ENCODE measurements at places on chromosomes 11 and 22.

DNA sequence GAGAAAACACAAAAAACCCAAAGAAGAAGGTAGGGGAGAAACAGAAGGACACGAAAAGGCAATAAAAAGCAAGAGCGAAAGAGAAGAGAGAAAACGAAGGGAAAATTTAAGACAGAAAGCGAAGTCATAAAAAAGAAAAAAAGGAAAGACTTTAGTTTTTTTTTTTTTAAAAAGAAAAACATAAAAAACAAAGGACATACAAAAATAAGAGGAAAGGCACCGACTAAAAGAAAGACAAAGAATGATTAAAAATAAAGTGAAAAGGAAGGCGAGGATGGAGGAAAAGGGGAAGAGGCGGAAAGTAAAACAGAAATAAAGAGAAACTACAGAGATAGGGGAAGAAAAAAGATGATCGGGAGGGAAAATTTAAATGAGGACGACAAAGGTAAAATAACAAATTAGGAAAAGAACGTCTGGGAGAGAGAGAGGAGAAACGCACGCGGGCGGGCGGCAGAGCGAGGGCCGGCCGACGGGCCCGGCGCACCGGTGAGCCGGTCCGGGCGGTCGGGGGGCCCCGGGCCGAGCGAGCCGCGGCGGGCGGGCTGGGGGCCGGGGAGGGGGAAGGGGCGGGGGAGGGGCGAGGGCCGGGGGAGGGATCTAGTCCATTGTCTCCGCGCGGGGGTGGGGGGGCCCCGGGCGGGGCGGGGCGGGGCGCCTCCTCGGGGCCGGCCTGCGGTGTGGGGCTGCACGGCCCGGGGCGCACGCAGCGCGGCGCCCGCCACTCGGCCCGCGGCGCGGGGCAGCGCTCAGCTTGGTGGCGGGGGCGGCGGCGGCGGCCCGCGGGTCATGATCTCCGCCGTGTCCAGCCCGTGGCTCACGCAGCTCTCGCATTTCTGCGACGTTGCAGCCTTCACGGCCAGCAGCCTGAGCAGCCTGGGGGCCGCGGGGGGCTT is at the start of gene TBX1:
TBX1 (plus strand) TSS at position 721 of the 893 bp plus-strand sequence; CDS start at position 787, 66 bp downstream.
- no peak for DNase-seq

GRCh38 chr11:96109331-96110030 is 185.6 kb upstream of the MTMR2 start:
- DNase-seq: no peak

DNA sequence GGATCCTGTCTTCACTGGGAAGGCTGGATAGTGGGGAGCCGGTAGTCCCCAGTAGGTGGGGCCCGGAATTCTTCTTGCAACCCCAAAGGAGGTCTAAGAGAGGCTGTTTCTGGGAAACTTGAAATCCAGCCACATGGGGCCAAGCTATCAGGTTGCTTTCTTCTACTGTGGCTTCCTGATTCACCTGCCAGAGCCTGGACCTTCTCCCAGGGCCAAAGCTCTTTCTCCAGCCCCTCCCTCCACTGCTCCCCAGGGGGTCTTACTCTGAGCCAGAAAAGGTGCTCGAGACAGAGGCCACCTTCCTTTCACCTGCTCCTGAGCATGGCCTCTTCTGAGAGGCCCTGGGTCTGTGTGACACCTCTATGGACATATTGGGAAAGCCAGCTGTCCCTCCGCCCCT is 9.1 kb downstream of the TST start:
- DNase-seq: no peak

GRCh38 chr22:30197389-30197788 is 49.2 kb downstream of the LIF start:
- DNase-seq: no peak

GRCh38 chr11:117064275-117064674 is 34.0 kb downstream of the SIK3 start:
- no peak for DNase-seq

GRCh38 chr11:24234822-24235508 is 261.9 kb upstream of the LUZP2 start:
- no peak for DNase-seq

GRCh38 chr11:69848201-69848600 is 29.0 kb upstream of the FGF3 start:
- no peak for DNase-seq

DNA sequence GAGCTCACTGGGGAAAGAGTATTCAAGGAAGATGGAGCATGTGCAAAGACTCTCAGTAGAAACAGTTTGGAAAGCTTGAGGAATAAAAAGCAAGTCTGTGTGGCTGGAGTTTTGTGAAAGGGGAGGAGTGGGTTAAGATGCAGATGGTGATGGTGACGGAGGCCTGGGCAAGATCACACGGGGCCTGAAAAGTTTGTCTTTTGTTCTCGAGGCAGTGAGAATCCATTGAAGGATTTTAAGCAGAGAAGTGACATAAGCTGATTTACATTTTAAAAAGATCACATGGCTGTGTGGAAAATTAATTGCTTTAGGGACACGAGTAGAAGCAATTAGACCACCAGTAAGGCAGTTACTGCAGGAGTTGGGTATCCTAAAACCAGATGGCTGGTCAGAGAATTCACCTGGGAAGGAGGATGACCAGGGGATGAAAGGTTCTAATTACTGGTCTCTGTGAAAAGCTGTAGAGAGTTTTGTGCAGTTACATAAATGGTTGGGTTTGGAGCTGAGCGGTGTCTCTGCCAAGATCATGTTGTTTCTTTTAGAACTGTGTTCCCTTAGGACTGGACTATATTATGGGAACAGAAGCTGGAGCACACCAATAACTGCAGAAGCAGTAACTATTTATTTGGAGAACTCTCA is 7.1 kb downstream of the RRP8 start:
- DNase-seq: no peak

DNA sequence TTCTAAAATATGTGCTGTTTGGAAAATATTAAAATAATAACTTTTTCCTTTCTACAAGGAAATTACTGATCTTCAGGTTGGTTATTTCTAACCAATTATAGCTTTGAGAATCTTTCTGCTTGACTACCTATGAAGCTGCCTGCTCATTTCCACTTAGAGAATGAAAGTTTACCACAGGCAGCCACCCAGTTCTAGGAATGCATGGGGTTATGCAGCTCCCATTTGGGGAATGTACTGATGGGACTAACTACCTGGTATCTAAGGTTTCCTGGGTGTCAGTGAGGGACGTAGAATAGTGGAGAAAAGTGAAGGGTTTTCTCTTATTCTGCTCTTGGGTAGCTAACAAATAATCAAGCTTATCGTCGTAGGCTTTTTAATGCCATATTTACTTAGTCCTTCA is 73.4 kb downstream of the DEUP1 start:
- no peak for DNase-seq

DNA sequence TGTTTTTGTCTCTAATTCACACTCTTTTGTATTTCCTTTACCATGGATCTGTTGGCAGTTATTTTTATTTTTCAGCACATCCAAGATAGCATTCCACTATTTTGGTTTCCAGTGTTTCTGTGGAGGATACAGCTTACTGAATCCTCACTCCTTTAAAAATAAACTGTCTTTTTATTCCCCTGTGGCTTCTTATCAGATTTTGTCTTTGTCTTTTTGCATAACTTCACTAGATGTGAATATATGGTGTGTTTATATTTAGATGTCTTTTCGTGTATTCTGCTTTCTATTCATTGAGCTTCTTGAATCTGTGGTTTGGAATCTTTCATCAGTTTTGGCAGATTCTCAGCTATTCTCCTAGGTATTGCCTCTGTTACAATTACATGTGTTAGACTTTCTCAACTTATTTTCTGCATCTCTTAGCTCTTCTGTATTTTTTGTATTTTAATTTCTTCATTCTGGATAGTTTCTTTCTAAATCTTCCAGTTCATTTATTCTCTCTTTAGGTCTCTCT is 7.4 kb upstream of the ATXN10 start:
- no peak for DNase-seq

GRCh38 chr11:47516984-47517853 is 35.7 kb downstream of the CELF1 start:
- no peak for DNase-seq

DNA sequence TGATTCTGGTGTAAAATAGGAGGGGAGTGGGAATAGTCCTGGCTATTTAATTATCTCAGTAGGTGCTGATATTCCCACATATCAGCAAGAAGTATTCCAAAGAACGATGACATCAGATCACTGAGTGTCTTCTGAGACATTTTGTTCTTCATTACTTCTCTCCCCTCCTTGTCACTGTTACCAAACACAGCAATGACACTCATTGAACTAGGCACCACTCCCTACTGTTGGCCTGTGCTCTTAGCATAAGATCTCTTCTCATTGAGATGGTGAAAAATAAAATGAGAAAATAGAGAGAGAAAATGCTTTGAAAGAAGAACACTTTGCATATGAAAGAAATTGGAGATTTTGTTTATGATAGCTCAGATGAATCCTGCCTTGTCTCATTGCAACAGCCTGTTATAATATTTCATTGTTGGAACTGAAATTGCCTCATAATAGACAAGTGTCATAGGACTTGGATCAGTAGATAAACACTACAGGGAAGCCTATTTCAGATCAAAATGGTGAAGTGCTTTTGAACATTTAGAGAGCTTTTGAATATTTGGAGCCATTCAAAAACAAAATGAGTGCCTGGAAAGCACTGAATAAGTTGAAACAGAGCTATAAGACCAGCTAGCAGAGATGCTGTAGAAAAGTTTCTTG is 11.3 kb upstream of the ETS1 start:
- DNase-seq: no peak

- no peak for DNase-seq
Observed at GRCh38 chr11:18668131-18668530, 30.4 kb upstream of the TMEM86A start.

- no peak for DNase-seq
Observed at GRCh38 chr11:90774727-90775566, 552.1 kb upstream of the CHORDC1 start.

DNA sequence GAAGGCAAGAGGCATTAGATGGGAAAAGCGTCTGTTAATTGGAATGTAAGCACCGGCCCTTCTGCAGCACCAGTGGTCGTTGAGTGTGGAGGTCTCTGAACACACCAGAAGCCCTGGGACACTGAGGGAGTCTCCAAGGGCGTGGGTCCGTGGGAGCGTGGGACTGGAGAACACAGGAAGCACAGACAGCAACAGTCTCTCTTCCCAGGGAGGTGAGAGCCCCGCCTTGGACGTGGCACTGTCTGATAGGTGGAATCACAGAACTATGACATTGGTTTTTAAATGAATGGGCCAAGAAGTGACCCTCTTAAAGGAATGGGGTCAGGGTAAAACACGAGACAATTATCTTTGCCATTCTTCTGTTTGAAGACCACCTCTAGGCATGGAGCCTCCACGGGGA is 28.1 kb upstream of the BID start:
- DNase-seq: no peak

DNA sequence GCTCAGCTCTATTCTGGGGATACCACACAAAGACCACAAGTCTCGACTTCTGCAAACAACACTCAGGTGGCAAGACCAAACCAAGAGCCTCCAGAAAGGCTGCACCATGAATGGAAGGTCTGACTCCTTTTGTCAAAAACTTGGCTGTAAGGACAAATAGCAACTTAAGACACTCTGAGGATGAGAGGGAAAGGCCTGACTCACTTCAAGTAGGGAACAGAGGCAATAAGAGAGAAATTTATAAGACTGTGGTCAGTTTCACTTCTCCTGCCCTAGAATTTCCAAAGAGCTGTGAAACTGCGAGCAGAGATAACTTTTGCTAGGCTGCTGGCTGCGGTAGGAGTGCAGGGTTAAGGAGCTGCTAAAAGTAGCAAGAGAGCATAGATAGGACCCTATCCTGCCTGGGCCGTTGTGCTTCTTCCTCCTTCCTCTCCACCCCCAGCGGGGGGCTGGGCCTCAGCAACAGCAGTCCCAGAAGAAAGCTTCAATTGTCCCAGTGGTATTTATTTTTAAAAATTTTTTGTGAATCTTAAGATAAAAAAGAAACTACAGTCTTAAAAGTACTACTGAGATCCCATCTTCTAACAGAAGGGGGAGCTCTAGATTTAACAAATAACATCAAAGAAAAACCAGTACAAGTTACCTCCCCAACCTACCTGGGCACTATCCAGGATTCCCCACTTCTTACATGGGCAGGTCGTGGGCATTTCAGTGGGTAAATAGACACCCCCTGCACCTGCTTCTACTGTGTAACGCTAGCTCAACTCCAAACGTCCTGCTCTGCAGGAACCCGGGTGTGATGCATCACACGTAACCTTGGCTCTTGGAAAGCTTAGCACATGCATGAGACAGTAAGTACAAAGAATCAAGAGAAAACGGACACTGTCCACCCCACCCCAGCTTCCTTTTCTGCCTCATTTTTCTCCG is 66.4 kb downstream of the SGSM3 start:
- DNase-seq: peak; percentile 49

GRCh38 chr11:64535811-64536210 is 55.2 kb upstream of the SLC22A12 start:
- DNase-seq: no peak

DNA sequence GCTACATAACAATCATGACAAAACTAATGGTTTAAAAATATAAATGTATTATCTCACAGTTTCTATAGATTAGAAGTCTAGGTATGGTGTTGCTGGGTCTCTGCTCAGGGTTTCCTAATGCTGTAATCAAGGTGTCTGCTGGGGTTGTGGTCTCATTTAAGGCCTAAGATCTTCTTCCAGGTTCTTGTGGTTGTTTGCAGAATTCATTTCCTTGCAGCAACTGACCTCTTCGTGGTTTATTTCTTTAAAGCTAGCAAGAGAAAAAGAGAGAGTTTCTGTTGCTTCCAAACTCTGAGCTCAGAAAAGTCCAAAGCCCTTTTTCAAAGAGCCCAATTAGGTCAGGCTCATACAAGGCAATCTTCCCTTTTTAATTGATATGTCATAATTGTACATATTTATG is 452.7 kb upstream of the CCDC179 start:
- DNase-seq: no peak

DNA sequence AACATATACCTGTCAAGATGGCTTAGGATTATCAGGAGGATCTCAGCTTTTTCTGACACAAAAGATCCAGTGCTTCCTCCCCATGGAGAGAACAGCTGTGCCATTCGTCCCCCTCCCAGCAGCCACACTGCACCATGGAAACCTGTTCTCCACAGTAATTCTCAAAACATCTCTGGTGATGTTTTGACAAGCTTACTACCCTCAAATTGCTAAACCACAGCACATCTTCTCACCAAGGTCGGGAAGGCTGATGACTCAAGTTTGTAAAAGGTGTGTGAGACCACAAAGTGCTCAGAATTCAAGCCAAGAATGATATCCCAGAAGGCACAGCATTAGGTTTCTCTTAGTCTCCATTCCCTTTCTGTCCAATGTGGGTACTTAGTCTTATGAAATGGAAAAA is 3.9 kb upstream of the RAB38 start:
- no peak for DNase-seq

- no peak for DNase-seq
Observed at GRCh38 chr11:133928628-133929059, 28.1 kb downstream of the IGSF9B start.

GRCh38 chr22:24145446-24146193 is 35.7 kb upstream of the SUSD2 start:
- DNase-seq: no peak

- DNase-seq: peak; percentile 81
Observed at GRCh38 chr11:44600839-44601383, 35.4 kb downstream of the CD82 start.
